ENCODE measurements at places on chromosomes 7 and 10. TPM values are rescaled to one million over a fixed set of nuclear protein-coding genes. Genes with fewer than 3 reads are reported as not detected.

Gene ZWINT
- total RNA-seq = 6.8 TPM

Gene FAM25G
- not detected for total RNA-seq

Gene PNLIPRP2
- not detected for total RNA-seq

- no peak for DNase-seq
Observed at GRCh38 chr10:16674147-16674703, 143.0 kb downstream of the RSU1 start.

- DNase-seq = no peak
Observed at GRCh38 chr10:7886056-7886455, 67.8 kb downstream of the TAF3 start.

DNA sequence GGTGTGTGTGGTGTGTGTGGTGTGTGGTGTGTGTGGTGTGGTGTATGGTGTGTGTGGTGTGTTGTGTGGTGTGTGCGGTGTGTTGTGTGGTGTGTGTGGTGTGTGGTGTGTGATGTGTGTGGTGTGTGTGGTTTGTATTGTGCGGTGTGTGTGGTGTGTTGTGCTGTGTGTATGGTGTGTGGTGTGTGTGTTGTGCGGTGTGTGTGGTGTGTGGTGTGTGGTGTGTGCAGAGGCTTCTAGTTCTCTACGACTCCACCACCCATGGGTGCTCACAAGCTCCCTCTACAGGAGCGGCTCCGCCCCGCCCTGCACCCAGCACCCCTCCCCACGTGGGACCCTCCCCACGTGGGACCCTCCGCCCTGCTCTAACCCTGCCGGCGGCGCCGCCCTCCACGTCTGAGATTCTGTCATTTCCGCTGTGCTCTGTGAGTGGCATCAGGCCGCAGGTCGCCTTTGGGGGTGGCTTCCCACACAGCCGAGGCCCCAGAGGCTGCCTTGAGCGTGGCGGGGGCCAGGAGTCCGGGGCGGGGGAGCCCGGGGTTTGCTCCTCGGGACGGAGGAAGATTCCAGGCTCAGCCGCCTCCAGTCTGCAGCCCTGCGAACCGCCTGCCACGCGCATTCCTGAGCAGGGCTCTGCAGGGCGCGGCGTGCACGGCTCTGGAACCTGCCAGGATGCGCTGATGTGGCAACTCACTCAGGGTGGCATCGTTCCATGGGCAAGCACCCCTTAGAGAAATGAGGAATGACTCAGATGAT is 37.0 kb upstream of the DNAJB6 start:
- peak; percentile 83 for DNase-seq

DNA sequence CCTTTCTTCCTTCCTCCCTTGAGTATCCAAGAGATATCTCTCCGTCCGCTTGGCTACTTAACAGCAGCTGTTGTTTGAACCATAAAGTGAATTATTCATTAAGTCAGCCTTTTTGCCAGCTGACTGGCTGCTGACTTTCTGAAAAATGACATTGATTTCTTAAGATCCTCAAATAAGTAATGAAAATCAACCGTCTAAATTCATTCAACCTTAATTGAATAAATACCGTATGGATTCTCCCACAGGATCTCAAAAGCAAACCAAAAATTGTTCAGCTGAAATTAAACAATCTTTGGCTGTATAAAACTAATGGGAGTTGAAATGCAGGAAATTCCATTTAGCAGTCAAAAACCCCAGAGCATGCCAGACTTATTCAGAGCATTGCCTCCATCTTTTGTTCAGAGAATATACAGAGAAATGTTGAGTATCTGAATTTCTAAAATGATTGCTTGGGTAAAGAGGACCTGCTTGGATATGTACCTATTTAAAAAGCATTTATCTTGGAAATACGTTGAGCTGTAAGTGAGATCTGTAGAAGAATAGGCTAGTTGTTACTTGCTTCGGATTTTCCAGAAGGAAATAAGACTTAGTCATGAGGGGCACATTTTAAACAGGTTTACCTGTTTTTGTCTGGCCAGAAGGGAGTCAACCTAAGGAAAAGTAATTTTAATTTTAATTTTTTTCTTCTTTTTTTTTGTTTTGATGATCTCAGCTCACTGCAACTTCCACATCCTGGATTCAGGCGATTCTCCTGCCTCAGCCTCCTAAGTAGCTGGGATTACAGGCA is 136.2 kb downstream of the PLXDC2 start:
- DNase-seq = no peak

DNA sequence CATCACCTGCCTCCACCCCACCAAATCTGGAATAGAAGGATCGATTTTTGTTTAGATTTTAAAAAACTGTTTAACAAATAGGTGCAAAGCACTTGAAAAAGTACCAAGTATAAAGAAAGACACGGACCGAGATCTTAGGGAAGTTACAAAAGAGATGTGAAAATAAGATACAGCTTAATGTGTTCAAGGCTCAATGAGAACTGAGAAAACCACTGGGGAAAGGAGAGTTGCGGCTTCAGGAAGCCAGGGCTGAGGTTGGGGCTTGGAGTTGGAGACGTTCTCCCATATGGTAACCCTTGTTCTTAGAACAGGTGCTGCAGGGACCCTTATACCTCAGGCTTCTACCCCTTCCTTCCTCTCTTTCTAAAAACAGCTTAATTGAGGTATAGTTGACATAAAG is 140.2 kb downstream of the FANK1 start:
- DNase-seq = no peak
